ENCODE measurements at places on chromosomes 5 and 9.
A peak's percentile ranks its signal among the peaks of the same experiment; 100 is the strongest.

GRCh38 chr5:10551782-10552138 is 12.1 kb upstream of the ANKRD33B start:
- no peak for DNase-seq

DNA sequence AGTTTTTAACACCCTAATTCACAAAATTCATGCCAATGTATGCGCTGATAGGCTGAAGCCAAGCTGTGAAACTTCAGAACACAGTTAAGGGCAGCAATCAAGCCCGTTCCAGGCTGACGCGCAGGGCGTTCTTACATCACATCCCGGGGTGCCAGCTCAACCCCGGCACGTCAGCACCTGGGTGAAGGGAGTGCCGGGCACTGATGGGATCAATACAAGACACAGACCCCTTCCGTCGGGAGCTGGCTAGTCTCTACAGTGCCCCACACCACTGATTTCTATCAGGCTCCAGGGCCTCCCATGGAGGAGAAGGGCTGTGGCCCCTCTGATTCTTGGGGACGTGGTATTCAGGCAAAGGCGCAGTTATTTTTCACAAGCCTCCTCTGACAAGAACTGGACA is 12.0 kb downstream of the BARHL1 start:
- DNase-seq, result no peak

- DNase-seq, result no peak
These were observed 527.7 kb upstream of the WWC1 start for GRCh38 chr5:167763772-167764171.

DNA sequence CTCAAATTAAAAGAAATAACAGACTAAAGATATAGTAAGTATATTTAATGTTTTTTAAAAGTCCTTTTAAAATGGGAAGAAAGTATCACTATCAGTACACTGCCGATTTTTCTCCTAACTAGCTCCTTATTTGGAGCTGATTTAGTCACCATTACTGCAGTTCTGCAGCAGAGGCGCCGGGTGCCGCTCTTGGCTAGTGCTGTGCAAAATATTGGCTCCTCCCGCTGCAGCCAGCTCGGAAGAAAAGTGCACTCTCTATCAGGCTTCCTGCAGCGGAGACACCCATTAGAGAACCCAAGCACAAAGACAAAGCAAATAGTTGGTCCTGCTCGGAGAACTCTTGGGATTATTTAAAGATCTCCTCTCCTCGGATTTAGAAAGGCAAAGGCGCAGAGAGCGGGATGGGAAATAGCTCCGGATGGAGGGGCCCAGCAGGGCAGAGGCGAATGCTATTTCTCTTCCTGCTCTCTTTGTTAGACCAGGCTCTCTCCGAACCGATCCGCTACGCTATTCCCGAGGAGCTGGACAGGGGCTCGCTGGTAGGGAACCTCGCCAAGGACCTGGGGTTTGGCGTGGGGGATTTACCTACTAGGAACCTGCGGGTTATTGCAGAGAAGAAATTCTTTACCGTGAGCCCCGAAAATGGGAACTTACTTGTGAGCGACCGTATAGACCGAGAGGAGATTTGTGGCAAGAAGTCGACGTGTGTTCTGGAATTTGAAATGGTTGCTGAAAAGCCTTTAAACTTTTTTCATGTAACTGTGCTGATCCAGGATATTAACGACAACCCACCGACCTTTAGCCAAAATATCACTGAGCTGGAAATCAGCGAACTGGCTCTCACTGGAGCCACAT is at the start of gene PCDHGB3:
TSS of gene PCDHGB3 (plus strand) at position 249 of the 855 bp plus-strand sequence. CDS start at position 402, 153 bp downstream.
- peak; percentile 82 for DNase-seq

GRCh38 chr9:76560481-76560922 is 101.5 kb downstream of the GCNT1 start:
- DNase-seq, result no peak

- DNase-seq, result no peak
These were observed 71.2 kb upstream of the COX7C start for GRCh38 chr5:86546582-86546981.

DNA sequence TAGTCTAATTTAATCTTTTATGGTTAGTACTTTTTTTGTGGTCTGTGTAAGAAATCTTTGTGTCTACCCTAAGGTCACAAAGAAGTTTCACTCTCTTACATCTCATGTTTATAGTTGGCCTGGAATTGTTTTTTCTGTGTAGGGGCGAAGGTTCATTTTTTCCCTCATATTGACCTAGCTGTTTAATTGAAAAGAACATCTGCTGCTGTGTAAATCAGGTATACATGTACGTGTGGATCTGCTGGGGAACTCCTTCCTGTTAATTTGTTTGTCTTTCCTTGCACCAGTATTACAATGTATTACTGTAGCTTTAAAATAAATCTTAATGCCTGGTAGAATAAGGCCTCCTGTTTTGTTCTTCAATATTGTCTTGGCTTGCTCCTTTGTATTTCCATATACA is 37.8 kb downstream of the EXOSC2 start:
- DNase-seq, result no peak

DNA sequence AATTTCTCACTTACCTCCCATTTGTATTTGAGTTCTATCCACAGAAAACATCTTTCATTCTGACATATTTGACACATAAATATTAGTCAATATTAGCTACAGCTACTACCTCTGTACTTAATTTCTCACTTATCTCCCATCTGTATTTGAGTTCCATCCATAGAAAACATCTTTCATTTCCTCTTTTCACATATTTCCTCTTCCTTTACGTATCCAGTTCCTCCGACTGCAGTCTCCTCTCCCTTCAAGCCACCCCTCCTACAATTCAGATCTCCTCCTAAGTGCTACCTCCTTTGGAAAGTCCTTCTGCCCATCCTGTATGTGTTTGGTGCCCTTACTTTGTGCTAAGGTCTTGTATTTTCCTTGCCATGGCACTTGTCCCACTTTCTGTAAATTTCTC is 1.6 kb downstream of the SREK1IP1 start:
- DNase-seq, result no peak

DNA sequence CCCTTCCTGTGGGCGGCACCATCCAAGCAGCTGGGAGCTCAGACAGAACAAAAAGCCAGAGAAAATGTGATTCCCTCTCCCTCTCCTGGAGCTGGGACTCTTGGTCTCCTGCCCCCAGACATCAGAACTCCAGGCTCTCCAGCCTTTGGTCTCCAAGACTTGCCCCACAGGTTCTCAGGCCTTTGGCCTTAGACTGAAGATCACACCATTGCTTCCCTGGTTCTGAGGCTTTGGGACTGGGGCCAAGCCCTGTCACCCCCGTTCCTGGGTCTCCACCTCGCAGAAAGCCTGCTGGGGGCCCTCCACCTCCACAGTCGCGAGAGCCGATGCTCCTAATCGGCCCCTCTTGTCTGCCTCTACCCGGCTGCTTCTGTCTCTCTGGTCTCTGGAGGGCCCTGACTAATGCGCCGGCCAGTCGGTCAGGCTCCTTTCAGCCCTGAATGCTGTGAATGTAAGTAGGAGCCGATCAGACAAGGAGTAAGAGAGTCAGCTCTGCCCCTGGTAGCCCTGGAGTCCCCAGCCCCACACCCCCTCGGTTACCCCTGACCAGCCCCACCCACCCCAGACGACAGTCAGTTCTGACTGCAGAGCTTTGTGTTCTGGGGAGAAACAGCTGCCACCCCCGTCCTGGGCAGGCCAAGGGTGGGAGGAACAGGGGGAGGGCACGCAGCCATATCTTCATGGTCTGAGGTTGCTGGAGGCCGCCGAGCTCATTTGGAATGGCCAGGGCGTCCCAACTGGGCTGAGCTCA is 57.5 kb downstream of the VAV2 start:
- DNase-seq, result peak; percentile 77

DNA sequence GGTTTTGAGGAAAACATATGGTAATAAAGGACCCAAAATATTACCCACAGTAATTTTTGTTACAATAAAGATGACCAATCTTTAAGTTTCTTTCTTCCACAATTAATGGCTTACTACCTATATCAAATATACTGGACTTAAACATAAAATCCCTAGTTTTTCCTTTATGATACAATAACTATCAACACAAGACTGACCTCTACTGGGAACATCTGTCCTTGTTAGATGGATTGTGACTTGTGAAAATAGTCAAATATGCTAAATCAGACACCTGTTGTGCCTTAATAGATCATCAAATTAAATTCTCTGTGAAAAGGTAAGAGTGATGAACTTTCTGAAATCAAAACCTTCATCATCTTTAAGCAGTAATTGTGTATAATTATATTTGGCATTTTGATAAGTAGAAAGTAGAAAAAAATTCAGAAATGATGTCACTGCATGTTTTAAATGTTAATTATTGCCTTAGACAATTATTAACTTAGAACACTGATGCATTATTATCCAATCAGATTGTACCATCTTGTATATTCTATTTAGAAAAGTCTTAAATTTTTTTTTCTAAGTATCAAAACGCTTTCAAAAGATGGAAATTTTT is 113.6 kb downstream of the DEPDC1B start:
- no peak for DNase-seq

Data from hepatic stellate cell (primary cell).